ENCODE measurements at places on chromosomes 6 and 20.
A peak's percentile ranks its signal among the peaks of the same experiment; 100 is the strongest.

- DNase-seq: no peak
These were observed 868.3 kb downstream of the EYS start for GRCh38 chr6:64838726-64839125.

DNA sequence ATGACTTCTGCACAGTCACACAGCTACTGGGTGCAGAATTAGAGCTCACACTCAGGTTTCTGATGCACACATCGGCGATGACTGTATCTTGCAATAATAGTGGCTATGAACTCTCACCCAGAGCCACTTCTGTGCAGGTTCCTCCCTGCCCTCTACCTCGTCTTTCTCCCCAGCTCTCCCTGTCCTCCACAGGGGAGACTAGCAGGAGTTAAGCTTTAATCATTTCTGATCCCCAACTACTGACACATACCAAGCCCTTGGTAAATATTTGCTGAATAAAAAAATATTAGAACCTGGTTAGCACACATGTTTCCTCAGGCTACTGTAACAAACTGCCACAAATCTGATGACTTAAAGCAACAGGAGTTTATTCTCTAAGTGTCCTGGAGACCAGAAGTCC, 222.7 kb upstream of the FOXA2 start:
- DNase-seq: no peak

DNA sequence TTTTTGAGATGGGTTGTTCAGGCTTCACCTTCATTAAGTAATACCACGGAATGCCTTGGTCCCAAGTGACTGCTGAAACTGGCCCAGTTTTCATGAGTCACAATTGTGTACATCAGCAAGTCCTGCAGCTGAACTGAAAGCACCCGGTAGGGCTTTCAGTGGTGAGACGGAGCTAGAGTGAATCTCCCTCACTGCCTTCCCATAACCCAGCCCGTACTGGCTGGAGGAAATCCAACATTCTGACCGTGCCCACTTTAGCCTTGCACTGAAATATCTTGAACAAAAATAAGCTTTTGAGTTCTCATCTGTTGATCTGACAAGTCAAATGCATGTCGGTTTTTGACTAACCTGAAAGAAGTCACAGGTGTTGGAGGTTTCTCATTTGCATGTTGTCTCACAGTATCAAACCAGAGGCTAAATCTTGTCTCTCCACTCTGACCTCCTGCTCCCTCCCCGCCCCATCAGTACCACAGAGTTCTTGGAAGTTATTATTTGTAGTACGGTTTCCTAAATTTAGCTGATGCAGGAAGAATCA, 35.9 kb downstream of the DUSP22 start:
- DNase-seq: peak; percentile 82

- DNase-seq: no peak
These were observed 141.5 kb downstream of the MYB start for GRCh38 chr6:135322427-135323201.

GRCh38 chr6:163249651-163250101, 164.8 kb upstream of the QKI start:
- DNase-seq: no peak
